ENCODE measurements at places on chromosomes 7 and 10.

DNA sequence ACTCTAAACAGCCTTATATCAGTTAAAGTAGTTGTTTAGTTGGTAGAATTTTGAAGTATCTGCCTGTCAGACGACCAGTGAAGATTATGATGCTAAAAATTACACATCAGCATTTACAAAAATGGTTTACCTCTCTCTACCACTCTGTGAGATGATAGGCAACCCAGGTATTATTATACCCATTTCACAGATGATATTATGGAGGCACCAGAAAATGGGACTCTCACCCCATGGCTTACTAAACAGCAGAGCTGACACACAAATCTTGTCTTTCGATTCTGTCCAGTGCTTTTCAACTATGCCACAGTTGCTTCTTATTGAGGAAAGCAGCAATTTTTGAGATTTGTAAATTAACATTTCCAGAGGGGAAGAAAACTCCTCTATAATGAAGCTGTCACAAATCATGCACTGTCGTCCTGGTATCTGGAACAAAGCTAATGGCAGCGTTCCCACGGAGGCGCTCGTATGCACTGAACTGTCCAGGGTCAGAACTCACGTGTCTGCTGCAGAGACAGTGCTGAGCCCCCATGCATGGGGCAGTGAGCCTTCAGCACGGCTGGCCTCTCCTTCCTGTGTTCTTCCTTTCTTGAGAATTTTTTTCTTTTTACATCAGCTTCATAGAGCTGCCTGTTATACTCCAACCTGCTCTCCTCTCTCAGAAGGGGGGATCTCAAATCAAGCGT is 381.1 kb downstream of the SDK1 start:
- no peak for DNase-seq

DNA sequence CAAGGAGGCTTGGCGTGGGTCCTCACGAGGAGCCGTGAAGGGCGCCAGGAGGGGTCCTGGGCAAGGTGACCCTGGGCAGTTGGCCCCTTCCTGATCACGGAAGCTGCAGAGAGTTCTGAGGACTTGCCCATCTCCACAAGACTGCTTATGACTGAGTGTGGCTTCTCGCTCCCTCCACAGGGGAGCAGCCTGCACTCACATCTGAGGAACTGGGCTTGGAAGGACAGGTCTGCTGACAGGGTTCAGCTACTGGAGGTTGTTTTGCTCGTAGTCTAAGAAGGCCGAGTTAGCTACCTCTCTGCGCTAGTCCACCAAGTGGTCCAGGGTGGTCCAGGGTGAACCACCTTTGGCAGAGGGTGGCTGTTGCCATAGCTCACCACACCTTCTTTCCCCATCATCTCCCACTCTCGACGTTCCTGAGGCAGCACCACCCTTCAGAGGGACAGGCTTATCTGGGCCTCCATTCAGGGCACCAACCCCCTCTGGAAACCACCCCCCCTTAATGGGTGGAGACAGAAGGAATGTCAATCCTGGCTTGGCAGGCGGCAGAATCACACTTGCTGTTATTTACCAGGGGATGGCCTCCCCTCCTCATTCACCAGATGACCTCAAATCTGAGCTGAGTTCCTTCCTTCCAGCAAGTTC is 38.2 kb downstream of the FAM53B start:
- no peak for DNase-seq

GRCh38 chr7:52909935-52910334 is 125.5 kb upstream of the POM121L12 start:
- no peak for DNase-seq

GRCh38 chr7:112009081-112009480 is 197.1 kb downstream of the DOCK4 start:
- no peak for DNase-seq

DNA sequence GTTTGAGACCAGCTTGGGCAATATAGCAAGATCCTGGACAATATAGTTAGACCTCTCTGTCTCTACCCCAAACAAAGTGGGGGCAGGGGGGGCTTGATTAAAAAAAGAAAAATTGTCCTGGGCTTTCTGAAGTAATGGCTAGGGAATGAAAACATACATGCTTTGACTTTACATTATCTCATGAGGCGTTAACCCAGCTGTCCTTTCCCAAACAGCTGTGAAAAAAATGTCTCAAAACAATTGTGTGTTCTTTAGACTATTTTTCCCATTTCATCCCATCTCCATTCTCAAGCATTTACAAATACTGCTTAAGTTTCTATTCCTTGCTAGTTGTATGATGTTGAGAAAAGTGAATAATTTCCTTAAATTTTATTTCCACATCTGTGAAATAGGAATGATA is 27.0 kb upstream of the CDK13 start:
- DNase-seq: no peak

- DNase-seq: no peak
Observed at GRCh38 chr7:36749282-36749960, 25.1 kb upstream of the AOAH start.

DNA sequence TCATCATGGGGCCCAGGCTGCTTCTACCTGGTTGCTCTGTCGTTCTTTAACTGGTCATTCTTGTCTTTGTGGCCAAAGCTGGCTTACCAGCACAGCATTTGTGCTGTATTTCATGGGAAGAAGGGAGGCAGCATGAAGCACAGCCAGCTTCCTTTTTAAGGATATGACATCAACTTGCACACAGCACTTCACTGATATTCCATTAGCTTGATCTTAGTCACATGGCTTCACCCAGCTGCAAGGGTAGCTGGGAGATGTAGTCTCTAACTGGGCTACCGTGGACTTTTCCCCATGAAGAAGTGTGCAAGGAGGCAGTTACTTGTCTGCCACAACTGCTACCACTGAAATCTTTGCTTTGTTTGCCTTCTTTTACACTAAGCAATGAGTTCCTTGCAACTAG is 525.2 kb downstream of the LRMDA start:
- no peak for DNase-seq

DNA sequence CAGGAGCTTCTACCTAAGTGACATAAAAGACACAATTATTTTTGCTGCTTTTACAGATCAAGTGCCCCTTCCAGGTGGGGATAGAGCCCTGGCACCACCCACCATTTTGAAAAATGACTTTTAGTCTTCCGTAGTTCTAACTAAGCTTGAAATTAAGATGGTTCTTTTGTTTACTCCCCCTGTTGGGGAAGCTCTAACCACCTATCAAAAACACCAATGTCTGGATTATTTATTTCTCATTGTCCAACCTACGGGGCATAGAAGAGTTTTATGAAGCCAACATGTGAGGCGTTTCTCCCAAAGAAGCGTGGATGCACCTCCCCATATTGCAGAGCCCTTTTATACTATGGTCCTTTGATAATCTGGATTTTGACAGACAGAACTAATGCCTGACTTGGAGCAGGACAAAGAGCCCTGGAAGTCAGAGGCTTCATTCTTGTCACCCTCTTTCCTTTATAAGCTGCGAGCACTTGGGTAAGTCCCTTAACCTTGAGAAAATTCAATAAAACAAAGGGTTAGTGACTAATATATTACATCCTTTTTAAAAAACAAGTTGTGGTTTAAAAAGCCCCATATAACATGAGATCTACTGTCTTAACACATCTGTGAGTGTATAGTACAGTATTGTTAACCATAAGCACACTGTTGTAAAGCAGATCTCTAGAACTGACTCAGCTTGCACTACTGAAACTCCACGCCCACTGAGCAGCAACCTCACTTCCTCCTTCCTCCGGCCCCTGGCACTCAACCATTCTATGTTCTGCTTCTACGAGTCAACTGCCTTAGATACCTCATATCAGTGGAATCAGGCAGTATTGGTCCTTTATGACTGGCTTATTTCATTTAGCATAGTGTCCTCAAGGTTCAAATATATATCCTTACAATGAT is 67.5 kb downstream of the ATXN7L1 start:
- peak; percentile 82 for DNase-seq

- no peak for DNase-seq
Observed at GRCh38 chr10:109173937-109174336, 749.4 kb downstream of the XPNPEP1 start.

DNA sequence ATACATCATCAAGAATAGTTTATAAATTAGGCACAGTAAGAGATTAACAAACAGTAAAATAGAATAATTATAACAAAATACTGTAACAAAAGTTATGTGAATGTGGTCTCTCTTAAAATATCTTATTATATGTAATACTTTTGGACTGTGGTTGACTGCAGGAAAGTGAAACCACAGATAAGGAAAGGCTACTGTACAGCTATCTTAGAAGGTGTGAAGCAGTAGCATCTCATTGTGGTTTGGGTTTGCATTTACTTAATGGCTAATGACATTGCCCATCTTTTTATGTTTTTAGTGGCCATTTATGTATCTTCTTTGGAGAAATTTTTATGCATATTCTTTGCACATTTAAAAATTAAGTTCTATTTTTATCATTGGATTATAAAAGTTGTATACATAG is 296.4 kb upstream of the MAGI2 start:
- DNase-seq: no peak

GRCh38 chr7:148211740-148212151 is 378.8 kb upstream of the C7orf33 start:
- DNase-seq: no peak

GRCh38 chr10:26743841-26744240 is 46.3 kb downstream of the PDSS1 start:
- no peak for DNase-seq

DNA sequence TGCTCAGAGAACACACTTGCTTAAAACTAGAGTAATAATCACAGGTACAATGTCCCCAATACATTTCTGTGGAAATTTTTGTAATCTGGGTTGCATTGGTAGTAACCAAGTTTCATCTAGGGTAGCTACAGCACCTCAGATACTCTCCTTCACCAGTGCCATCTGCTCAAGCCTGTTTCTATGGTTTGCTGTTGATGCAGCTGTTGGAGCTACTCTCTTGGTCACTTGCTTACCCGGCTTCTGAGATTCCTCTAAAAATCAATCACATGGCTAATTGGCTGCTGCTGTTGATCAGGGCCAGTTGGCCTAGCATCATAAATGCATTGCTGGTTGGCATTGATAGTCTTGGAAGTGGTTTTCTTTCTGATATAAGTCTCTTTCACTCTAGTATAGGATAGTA is 220.8 kb downstream of the BICC1 start:
- DNase-seq: no peak

- DNase-seq: no peak
Observed at GRCh38 chr7:52360541-52360940, 674.9 kb upstream of the POM121L12 start.

- no peak for DNase-seq
Observed at GRCh38 chr7:27941522-27941921, 201.6 kb downstream of the TAX1BP1 start.

Data from stimulated activated CD4-positive, alpha-beta T cell treated with anti-CD3 and anti-CD28 coated beads, Interleukin-2, amount 100 ng/mL, for 24 hours (primary cell).